ENCODE measurements at places on chromosomes 7 and 10.

- DNase-seq, result no peak
Measured at GRCh38 chr10:128130051-128130450, 3.8 kb upstream of the MKI67 start.

- no peak for DNase-seq
Measured at GRCh38 chr10:113995201-113995600, 48.5 kb upstream of the ADRB1 start.

DNA sequence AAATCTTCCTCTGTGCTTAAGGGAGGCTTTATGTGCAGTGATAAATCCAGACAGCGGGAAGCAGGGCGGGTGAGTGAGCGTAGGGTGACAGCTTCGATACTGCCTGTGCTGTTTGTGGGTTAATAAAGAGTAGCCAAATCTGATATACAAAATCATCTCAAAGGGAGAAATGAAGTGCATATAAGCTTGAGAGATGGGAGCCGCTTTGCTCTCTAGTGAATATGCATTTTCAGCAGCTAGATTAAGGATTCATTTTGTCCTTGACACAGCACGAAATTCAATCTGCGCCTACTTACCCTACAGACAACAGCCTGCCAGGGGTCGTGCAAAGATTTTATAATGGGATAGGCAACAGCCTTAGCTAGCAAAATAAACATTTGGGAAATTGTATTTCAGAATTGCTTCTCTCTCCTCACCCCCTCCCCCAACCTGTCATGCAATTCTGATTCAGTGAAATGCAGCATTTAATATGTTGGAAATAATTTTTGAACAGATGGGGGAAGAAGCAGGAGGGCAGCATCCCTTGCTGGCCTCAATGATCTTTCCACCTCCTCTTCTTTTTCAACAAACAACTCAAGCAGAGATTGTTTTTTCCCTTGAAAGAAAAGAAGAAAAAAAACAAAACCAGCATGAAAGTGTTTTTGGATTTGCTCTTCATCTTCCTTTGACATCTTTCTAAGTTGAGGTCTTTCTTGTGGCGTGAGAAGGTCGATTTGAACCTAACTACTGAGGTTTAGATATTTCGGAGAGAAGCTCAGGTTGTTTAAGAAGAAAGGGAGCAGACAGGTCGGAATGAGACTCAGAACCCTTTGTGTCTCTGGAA is 117.9 kb downstream of the AOAH start:
- DNase-seq, result no peak

- DNase-seq, result no peak
Measured at GRCh38 chr10:80168679-80169380, 36.3 kb downstream of the PLAC9 start.

DNA sequence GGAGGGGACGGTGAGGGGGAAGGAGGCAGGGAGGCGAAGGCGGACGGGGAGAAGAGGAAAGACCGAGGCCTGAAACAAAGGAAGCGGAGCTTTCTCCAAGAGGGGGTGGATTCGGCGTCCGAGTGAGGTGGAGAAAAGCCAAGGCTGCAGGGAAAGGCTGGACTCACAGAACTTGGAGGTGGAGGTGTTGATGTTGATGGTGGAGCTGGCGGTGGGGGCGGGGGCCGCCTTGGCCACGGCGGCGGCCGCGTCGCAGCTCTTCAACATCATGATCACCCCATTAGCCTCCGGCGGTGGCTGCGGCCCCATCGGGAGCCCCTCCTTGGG is 578 bp downstream of the CACUL1 start:
- DNase-seq, result peak; percentile 83

DNA sequence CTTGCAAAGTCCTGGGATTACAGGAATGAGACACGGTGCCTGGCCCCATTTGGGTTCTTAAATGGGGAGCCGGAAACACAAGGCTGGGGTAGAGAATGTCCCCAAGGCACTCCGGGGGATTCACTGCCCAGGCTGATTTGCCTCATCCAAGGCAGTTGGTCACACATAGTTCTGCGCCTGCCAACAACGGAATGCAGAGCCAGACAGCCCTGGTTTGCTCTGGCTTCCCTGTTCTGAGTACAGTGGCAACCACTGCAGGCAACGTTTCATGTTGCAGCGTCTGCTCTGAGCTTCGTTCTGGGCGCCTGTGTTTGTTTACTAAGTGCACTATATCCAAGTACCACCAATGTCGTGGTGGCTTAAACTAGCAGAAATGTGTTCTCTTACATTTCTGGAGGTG is 61.7 kb upstream of the C1QL3 start:
- DNase-seq, result no peak

- DNase-seq, result no peak
Measured at GRCh38 chr10:66214721-66215404, 711.0 kb upstream of the LRRTM3 start.

- no peak for DNase-seq
Measured at GRCh38 chr10:114408112-114408967, 4.0 kb upstream of the AFAP1L2 start.

DNA sequence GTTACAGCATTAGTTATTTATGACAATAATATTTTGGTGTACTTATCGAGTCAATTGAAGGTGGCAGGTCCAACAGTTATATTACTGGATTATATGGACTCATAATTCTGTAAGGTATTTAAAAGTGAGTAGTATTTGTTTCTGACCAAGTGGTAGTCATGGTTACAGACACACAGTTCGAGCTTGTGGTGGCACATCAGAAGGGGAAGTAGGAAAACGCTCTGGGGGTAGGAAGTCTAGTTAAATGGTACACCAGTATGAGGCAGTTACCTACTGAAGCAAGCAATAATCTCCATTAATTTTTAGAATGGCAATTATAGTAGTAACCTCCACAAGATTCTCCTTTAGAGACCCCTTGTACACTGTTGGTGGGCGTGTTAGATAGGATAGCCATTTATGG is 541.2 kb downstream of the ETV1 start:
- DNase-seq, result no peak

- DNase-seq, result no peak
Measured at GRCh38 chr7:28546067-28546466, 133.7 kb downstream of the CREB5 start.

DNA sequence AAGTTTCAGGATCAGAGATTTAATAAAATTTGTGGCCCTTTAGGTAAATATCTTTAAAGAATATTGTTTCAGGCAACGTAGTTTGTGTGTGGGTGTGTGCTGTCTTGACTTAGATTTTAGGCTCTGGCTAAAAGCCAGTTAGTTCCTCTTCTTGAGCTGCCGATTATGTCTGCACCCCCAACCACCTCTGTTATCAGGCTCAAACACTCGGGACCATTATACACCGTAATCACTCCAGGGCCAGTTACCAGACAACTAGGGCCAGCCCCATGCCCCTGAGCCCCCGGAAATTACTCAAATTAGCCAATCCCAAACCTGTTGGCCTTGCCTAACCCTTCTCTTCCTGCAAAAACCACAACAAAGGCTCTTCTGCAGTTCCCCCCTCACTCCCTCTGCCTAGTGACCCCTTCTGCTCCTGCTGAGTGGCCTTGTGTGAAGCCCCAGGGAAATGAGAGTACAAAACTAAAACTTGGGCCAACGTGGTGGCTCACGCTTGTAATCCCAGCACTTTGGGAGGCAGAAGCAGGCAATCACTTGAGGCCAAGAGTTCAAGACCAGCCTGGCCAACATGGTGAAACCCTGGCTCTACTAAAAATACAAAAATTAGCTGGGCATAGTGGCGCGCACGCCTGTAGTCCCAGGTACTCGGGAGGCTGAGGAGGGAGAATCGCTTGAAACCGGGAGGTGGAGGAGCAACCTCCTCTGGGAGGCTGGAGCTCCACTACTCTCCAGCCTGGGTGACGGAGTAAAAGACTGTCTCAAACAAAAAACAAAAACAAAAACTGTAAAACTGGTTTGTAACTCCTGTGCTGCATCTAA is 9.2 kb upstream of the HNRNPF start:
- DNase-seq, result peak; percentile 82

DNA sequence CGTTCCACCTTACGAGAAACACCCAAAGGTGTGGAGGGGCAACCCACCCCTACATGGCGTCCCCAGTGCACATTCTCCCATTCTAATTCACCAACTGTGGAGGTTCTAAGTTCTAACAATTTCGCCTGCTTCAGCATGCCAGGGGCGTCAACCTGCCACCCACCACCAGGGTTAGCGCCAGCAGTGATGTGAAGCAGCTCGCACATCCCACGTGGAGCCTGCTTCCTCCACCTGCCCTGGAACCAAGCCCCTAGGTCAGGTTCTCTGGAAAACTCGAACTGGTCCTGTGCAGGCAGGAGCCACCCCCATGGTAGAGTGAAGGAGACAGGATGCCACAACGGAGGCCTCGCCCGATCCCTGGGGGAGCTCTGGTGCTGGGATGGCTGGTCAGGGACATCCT is 33.3 kb upstream of the FXYD4 start:
- no peak for DNase-seq

GRCh38 chr7:70208236-70209063 is 610.2 kb downstream of the AUTS2 start:
- no peak for DNase-seq

- no peak for DNase-seq
Measured at GRCh38 chr10:4576206-4576605, 249.8 kb upstream of the AKR1E2 start.

- no peak for DNase-seq
Measured at GRCh38 chr10:78194050-78194449, 160.4 kb downstream of the RPS24 start.

GRCh38 chr7:151275813-151276577 is 27.5 kb upstream of the SMARCD3 start:
- no peak for DNase-seq

- peak; percentile 45 for DNase-seq
Measured at GRCh38 chr10:1213252-1214070, 157.3 kb downstream of the WDR37 start.

- no peak for DNase-seq
Measured at GRCh38 chr10:6487920-6488319, 92.2 kb downstream of the PRKCQ start.

DNA sequence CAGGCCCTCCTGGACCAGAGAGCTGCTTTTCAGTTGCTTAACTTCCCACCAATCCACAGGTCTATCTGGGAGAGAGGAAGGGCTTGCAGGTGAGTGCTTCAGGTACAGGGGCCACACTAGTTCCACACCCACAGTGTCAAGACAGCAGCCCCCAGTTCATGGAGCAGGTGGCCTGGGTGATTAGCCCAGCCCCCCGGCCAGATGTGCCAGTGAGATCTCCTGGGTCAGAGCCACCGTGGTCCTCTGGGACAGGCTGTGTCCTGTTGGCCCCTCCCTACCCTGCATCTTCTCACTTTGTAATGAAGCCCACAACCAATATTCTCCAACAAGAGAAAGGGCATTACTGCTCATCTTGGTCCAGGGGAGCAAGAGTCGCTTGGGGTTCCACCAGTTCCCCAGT is 30.6 kb downstream of the DRGX start:
- DNase-seq, result no peak

DNA sequence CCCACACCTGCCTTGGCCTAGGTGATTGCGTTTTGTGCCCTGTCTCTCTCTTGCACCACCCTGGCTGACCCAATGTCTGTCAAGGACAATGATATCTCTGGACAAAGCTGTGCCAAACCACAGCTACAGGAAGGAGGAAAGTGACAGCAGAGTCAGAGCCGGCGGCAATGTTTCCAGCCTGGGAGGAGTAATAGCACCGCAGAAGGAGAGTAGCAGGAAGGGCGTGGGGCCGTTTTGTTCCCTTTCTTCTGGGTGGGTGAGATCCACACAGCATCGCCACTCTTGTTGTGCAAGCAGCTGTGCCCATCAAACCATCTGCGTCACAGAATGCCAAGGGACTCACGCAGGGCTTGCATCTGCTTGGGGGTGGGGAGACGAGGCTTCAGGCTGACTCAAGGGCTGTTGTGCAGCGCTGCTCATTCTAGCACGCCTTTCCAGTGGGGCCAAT is 341.6 kb upstream of the AUTS2 start:
- no peak for DNase-seq

DNA sequence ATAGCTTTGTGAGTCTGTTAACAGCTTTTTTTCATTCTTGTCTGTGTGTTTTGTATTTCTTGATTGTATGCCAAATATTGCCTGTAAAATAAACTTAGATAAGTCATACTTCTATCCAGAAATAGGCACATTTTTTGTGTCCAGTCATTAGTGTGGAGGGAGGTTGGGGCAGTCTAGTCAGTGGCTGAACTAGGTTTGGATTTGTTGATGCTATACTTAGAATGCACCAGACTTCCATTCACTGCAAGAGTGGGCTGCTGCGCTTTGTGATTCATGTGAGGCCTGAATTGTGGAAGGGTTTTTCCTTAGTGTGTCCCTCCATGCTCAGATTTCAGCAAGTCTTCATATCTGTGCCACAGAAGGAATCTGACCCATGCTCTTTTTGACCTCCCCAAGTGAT is 50.0 kb downstream of the TRUB1 start:
- DNase-seq, result no peak

GRCh38 chr10:74518061-74518460 is 308.3 kb upstream of the KAT6B start:
- no peak for DNase-seq

- DNase-seq, result no peak
Measured at GRCh38 chr7:98211676-98212531, 665 bp downstream of the BHLHA15 start.

GRCh38 chr10:35511647-35512046 is 93.5 kb upstream of the GJD4 start:
- no peak for DNase-seq

- DNase-seq, result no peak
Measured at GRCh38 chr10:62457196-62457595, 83.0 kb downstream of the ZNF365 start.

DNA sequence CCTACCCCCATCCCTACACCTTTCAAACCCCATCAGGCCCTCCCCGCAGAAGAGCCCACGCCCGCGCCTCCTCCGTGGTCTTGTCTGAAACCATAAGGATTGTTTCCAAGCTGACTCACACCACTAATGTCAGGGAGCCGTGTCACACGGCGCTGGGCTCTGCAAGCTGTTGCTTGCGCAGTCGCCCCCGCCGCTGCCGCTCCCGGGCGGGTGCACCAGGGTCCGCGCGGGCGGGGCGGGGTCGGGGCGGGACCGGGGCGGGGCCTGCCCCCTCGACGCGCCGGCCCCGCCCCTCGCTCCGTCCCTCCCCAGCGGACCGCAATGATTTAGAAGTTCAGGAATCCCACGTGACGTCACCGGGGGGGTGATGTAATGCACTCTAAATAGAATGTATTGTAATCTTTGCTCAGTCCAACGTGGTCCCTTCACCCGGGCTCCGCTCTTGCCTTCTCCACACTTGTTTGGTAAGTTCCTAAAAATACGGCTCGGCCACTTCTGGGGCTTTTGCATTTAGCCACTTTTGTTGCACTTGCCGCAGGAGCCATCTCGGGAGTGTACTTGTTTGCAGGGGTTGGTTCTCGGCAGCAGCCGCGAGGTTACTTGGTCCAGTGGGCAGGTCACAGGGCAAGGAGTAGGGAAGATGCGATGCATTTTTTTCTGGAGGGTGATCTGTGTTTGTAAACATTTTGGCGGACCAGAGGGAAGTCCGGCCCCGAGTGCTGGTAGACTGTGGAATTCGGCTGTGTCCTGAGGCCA is 3.2 kb upstream of the CREB5 start:
- peak; percentile 82 for DNase-seq

- no peak for DNase-seq
Measured at GRCh38 chr7:99190359-99191009, 17.4 kb downstream of the KPNA7 start.

Measured in activated CD4-positive, alpha-beta T cell treated with anti-CD3 and anti-CD28 coated beads, Interleukin-2, amount 10 ng/mL, durations not matched to agents 24 days and 14 days (primary cell).